ENCODE measurements at places on chromosomes 7 and 10.

DNA sequence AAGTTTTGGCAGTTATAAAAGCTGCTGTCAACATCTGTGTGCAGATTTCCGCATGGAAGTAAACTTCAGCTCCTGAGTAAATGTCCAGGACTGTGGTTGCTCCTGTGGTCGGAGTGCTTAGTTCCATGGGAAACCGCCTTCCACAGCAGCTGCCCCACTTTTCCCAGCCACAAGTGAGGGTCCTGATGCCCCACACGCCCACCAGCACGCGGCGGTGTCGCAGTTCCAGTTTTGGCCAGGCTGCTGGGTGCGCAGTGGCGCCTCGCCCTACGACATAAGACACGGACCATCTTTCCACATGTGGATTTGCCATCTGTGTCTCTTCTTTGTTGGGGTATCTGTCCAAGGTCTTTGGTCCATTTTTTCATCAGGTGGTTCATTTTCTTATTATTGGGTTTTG lies 167.1 kb downstream of the DIP2C start:
- no peak for DNase-seq

- no peak for DNase-seq
Measured at GRCh38 chr10:70410608-70411007, 6.7 kb downstream of the EIF4EBP2 start.

DNA sequence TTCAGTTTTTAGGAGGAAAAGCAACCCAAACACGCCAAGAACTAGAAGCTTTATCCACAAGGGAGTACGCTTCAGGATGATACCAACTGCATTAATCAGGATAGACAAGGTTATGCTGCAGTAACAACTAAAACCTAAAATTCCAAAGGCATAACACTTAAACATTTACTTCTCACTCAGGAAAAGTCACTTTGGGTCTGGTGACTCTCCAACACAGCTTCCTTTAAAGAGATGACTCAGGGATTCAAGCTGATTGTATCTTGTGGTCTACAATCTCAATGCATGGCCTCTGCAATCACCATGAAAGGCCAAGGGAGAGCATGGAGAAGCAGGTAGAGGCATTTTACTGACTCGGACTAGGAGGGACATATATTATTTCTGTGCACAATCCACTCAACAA lies 315.8 kb downstream of the KCNMA1 start:
- DNase-seq, result no peak

DNA sequence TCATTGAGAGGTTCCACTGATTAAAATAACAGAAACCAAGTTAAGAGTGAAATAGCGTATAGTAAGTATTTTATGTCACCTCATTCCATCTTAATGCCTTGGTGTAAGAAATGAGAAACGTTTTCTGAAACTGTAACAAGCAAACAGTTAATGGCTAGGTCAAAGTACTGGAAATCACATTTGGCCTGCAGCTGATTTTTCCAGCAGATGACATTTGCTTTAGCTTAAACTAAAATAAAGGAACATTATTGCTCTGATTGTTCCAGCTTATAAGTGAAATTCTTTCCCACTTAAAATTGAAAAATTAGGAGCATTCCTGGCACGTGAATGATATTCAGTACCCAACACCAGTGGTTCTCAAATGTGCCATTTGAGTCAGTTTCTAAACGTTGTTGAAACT lies 213.6 kb upstream of the DPP6 start:
- no peak for DNase-seq

GRCh38 chr7:778968-779451 lies 51.9 kb upstream of the PRKAR1B start:
- DNase-seq, result no peak

- DNase-seq, result no peak
Measured at GRCh38 chr7:112086496-112087254, 119.5 kb downstream of the DOCK4 start.

DNA sequence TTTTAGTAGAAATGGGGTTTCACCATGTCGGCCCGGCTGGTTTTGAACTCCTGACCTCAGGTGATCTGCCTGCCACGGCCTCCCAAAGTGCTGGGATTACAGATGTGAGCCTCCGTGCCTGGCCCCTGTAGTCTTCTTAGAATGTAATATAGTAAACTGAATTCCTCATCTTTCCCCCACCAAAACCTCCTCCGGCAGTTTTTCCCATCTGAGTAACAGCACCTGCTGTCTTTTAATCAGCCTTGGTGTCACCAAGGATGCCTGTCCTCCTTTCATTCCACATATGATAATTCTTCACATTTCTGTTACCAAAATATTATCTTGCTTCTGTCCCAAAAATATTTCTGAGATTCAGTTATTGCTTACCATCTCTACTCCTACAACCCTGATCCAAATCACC lies 80.2 kb downstream of the ZEB1 start:
- DNase-seq, result no peak

GRCh38 chr10:59997827-59998525 lies 91.6 kb upstream of the CCDC6 start:
- no peak for DNase-seq

DNA sequence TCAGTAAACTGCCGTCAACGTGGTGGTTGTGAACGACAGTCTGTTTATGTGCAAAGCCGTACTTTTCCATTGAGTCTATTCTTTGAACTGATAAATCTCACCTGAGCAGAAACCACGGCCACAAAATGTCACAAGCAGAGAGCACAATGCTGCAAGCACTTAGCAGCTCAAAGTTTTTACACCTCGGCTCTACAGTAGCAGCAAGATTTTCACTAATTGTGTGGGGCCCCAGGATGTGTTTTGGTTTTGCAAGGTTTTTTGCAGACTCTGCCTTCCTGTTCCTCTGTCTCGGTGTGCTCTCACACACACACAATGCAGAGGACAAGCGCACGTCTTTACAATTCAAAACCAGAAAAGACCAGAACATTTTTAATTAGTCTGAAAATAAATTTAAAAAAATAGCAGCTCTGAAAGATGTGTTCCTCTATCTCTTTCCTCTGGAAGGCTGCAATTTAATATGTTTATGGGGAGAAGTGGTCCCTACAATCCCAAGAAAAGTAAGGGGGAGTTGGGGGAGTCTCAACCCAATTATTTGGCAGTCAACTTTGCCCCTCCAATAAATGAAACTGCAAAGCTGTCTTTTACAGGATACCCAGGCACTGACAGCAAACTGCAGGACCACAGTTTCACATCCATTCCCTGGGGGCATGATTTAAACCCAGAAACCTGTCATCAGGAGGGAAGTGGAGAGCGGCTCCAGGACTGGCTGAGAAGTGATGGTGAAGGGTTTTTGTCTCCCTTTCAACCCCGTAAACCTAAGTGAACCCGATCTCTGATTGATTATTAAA lies 73.8 kb upstream of the SFMBT2 start:
- DNase-seq, result no peak
